Stimulated activated naive CD8-positive, alpha-beta T cell treated with anti-CD3 and anti-CD28 coated beads, Interleukin-15, amount 100 ng/mL, for 72 hours (primary cell): ENCODE measurements at places on chromosomes 1 and 21.
A peak's percentile ranks its signal among the peaks of the same experiment; 100 is the strongest.

GRCh38 chr1:210755991-210756659, 377.8 kb downstream of the KCNH1 start:
- no peak for DNase-seq

DNA sequence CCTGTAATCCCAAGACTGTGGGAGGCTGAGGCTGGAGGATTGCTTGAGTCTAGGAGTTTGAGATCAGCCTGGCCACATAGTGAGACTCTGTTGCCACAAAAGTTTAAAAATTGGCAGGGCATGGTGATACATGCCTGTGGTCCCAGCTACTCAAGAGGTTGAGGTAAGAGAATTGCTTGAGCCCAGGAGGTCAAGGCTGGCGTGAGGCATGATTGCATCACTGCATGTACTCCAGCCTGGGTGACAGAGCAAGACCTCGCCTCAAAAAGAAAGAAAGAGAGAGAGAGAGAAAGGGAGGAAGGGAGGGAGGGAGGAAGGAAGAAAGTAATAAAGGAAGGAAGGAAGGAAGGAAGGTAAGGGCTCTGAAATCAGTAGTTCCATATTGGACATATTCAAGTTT, 25.0 kb downstream of the GLUL start:
- DNase-seq: no peak

- no peak for DNase-seq
Observed at GRCh38 chr21:45248893-45249381, 38.8 kb downstream of the POFUT2 start.

GRCh38 chr1:59697150-59697800, 117.5 kb upstream of the HOOK1 start:
- peak; percentile 67 for DNase-seq

DNA sequence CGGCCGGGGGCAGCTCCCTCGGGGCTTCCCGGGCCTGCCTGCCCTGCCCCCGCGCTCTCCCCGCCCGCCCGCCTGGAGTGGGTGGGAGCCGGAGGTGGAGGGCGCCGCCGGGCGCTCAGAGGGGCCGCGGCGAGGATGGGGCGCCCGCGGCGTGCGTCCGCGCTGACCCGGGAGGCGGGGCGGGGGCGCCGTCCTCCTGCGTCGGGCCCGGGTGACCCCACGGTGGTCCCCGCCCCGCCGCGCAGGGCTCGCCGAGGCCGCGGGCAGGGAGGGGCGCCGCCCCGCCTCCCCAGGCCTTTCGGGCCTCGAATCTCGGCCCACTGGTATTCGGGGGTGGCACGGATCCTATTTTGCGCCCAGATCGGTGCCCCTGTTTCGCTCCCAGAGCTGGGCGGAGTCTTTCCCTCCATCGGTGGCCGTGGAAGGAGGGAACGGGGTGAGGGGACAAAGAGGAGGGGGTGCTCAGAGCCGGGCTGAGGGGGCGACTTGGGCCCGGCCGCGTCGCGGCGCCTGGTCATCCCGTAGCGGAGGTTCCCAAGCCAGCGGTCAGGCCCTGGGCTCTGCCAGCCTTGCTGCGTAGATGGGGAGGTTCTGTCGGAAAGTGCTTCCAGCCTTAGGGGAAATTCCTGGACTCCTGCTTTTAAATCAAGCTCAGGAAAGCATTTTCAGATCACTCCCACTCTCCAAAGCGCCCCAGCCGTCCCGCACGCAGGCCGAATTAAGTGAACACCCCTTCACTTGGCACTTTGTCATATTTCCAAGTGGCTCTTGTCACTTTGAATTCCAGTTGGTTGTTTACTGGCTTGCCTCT, 545 bp downstream of the PATJ start:
- DNase-seq: no peak

DNA sequence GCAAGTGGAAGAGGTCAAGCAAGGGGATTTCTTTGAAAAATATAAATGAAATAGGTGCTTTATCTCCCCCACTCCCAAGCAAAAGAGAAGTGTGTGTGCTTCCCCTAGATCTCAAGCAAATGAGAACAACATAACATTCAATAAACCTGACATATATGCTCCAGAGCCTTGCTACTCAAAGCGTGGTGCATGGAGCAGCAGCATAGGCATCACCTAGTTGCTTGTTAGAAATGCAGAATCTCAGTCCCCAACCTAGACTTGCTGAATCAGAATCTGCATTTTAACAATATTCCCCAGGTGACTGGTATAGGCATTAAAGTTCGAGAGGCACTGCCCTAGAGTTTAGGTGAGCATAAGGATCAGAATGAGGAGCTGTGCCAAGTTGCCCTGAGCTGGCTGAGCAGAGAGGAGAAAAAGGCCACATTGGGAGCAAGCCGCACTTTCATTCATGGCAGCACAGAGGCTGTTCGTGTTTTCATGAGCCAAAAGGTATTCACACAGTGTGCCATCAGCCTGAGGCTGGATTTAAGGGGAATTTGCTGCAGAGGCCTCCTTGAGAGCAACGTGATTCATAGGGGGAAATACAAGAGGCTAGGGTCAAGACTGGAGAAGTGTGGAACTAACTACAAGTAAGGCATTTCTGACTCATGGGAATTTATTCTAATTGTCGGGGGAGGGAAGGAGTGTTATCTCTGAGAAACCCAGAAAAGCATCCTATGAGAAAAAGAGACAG, 14.3 kb upstream of the LPAR3 start:
- DNase-seq: no peak

DNA sequence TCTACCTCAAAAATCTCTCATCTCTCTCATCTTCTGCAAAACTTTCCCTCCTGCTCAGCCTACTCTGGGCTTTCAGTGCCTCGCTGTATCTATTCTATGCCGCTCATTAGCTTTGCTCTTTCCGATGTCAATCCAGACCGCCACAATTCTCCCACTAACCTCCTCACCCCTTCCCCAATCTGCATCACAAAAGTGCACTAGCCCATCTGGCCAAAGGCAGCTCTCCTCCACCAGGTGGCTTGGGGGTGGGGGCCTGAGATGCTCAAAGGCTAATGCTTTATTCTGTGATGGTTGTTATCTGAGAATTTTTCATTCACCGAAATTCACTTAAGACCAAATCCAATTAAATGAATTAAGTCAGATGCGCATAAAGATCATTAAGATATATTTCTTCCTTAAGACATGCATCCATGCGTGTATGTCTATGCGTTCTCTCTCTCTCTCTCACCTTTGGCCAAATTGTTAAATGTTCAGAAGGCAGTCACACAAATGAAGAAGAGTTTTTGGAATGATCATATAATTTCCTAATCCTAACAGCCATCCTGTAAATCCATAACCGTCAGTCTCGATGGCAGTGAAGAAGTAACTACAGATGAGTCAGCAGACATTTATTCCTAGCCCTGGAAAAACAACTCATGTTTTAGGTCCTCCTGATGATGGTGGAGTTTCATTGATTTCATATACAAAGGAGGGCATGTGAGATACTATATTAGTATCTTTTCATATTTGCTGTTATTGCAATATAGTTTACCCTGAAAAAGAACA, 111.3 kb downstream of the C1orf21 start:
- DNase-seq: no peak

- peak; percentile 92 for DNase-seq
Observed at GRCh38 chr1:2545754-2546514, 10.2 kb upstream of the TNFRSF14 start.

DNA sequence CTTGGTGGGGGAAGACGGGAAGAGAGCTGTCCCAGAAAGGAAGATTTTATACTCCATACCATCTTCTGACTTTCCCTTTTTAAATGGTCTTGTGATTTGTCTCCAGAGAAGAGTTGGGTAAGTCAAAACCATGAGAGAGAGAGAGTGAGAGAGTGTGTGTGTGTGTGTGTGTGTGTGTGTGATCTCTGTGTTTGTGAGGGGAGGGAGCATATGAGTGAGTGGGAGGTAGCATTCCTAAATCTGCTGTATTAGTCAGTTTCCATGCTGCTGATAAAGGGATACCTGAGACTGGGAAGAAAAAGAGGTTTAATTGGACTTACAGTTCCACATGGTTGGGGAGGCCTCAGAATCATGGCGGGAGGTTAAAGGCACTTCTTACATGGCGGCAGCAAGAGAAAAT, 102.0 kb upstream of the VANGL1 start:
- no peak for DNase-seq

- no peak for DNase-seq
Observed at GRCh38 chr1:80155371-80155770, 1148.8 kb upstream of the ADGRL4 start.

DNA sequence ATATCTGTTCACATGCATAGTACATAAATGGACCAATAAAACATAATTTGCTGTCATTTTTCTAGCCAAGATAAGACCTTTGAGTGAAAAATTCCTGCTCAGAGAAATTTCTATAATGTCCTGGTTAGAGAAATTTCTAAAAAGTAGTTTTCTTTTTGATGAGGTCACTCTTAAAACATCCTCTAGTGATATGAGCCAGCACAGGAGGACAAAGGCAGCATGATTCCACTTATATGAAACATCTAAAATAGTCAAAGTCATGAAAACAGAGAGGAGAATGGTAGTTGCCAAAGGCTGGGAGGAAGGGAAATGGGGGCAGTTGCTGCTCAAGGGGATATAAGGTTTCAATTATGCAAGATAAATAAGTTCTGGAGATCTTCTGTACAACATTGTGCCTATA, 239.4 kb downstream of the BACH1 start:
- DNase-seq: no peak

GRCh38 chr1:14183329-14183728, 415.2 kb upstream of the KAZN start:
- DNase-seq: no peak

GRCh38 chr1:76450229-76450628, 375.7 kb downstream of the ST6GALNAC3 start:
- DNase-seq: no peak

DNA sequence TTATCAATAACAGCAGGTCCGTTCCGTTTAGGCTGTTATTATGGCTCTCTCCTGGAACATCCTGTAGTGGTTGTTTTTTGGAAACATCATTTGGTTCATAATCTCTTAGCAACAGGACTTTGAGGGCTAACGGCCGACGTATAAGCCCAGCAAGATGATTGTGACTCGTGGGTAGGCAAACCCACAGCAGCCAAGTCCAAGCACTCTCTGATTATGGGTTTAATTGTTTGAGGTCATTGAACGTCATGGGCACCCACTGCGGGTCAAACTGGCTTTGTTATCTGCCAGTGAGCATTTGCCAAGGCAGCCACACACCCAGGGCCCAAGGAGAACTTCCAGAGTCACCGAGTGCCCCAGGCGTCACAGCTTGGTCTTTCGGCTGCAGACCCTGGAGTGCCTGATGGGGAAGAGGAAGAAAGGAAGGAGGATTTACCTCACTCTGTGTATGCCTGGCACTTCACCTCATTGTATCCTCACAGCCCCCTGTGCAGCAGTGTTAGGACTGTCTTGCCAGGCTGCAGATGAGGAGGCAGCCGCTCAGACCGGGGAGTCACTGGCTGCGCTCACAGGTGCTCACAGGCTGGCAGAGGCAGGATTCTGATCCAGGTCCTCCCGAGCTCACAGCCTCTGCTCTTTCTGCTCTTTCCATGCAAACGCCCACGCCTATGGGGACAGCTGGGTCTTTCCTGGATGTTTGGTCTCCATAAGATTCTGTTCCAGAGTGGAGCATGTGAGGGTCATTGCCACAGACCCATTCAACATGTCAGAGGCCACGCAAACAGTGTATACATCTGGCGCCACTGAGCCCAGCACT, 30.8 kb upstream of the EPS8L3 start:
- no peak for DNase-seq
